T-cell (primary cell): ENCODE measurements at places on chromosomes 6 and 20. TPM values are rescaled to one million over a fixed set of nuclear protein-coding genes. Genes with fewer than 3 reads are reported as not detected.

LY6G6D gene
- total RNA-seq, result not detected

GRCh38 chr20:8303651-8304050, 171.6 kb downstream of the PLCB1 start:
- no peak overlapping the region for H3K27ac ChIP-seq
- no peaks in the 10 kb centered on the region for H3K27me3 ChIP-seq
- DNase-seq, result no peak
- H3K36me3 ChIP-seq, result no peaks in the 10 kb centered on the region
- no peaks in the 10 kb centered on the region for H3K4me1 ChIP-seq

GRCh38 chr20:14951707-14952418, 614.5 kb upstream of the FLRT3 start:
- H3K27me3 ChIP-seq, result no peaks in the 10 kb centered on the region
- no peak for DNase-seq
- no peak overlapping the region for H3K27ac ChIP-seq
- no peaks in the 10 kb centered on the region for H3K4me1 ChIP-seq

DNA sequence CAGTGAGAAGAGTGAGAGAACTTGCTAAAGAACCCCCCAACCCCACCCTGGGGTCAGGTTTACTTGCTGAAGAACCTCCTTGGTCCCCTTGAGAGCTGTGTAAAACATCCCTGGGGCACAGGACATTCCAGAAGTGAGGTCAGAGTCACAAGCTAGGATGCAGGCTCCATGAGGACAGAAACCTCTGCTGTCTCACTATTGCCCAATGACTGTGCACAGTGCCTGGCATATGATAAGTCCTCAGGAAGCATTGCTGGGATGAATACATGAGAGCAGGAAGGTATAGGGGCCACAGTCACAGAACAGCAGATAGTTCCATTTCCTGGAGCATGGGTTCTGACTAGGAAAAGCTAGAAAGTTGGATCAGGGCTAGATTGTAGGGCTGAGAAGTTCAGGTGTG, 18.4 kb downstream of the NT5E start:
- no peaks in the 10 kb centered on the region for H3K36me3 ChIP-seq
- H3K27ac ChIP-seq, result no peak overlapping the region
- peaks cover 11% of the 10 kb centered on the region for H3K4me1 ChIP-seq
- DNase-seq, result no peak
- H3K27me3 ChIP-seq, result peaks cover 8% of the 10 kb centered on the region
- no peak overlapping the region for H3K4me3 ChIP-seq

- H3K27ac ChIP-seq, result no peak overlapping the region
- H3K4me3 ChIP-seq, result no peak overlapping the region
- H3K4me1 ChIP-seq, result no peaks in the 10 kb centered on the region
- H3K27me3 ChIP-seq, result no peaks in the 10 kb centered on the region
Observed at GRCh38 chr6:7628909-7629308, 38.9 kb downstream of the SNRNP48 start.

DNA sequence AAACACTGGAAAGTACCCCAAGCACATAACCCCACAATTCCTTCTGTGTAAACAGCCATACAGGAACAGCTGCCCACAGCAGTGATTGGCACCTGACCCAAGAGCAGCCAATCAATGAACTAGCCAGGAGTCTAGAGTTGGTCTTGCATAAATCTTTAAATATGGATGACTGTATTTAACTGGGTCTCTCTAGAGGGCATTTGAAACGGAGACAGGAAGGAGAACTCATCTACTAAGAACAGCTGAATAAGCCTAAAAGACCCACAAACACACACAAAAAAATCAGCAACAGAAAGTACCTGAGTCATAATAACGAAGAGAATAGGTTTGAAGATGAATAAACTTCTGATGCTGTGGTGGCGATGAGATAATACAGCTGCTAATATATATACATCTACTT, 49.0 kb upstream of the ASF1A start:
- H3K27me3 ChIP-seq, result no peaks in the 10 kb centered on the region
- no peaks in the 10 kb centered on the region for H3K36me3 ChIP-seq
- H3K27ac ChIP-seq, result no peak overlapping the region
- no peaks in the 10 kb centered on the region for H3K4me1 ChIP-seq
- no peak for DNase-seq
- H3K4me3 ChIP-seq, result no peak overlapping the region

DNA sequence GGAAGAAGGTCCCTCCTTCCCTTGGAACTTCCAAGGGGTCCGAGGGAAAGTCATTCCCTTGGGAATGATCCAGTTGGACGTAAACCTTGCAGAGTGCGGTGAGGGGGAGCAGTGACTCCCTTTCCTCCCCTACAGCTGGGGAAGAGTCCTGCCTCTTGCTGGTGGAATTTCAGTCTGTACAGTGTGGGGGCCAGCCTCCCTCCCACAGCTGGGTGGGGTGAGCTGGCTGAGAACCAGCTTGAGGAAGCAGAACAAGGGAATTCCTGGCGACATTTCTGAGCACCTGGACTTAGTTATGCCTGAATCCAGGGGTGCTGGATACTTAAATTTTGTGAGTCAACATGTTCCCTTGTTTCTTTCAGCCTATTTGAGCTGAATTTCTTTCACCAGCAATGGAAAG, 152.0 kb downstream of the ANKRD60 start:
- peaks cover 28% of the 10 kb centered on the region for H3K27me3 ChIP-seq
- H3K36me3 ChIP-seq, result no peaks in the 10 kb centered on the region
- H3K4me3 ChIP-seq, result no peak overlapping the region
- no peaks in the 10 kb centered on the region for H3K4me1 ChIP-seq

HLA-DQB1 gene
- total RNA-seq, result 4.2 TPM

DNA sequence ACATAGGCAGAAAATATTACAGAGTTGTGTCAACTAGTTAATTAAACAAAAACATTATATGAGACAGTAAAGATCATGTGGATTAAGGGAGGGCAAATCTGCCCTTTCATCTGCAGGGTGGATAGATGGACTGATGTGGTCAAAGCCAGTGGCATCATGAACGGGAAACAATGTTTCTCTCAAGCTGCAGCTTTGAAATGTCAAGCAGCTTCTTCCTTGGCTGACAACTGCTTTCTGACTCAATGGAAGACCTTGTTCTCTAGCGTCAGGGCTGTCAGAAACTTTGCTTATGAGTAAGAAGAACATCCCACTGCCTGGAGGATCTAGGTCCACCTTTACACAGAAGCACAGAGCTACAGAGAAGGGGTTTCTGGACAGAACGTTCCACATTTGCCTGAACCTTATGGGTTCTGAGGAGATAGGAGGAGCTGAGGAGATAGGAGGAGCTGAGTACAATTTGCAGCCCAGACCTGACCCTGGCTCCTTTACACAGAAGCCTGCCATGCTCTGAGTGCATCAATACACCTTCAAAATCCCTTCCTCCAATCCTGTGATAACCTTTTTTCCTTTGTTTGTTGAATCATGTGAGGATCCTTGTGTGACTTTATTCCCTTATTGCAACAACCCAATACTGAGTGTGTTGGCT, 6.1 kb downstream of the CST5 start:
- H3K27me3 ChIP-seq, result peaks cover 10% of the 10 kb centered on the region
- H3K4me1 ChIP-seq, result peaks cover 8% of the 10 kb centered on the region
- peaks cover 4% of the 10 kb centered on the region for H3K36me3 ChIP-seq
- H3K27ac ChIP-seq, result no peak overlapping the region

GRCh38 chr6:11350294-11350693, 117.8 kb upstream of the NEDD9 start:
- H3K27me3 ChIP-seq, result no peaks in the 10 kb centered on the region
- no peak overlapping the region for H3K27ac ChIP-seq
- H3K4me3 ChIP-seq, result no peak overlapping the region
- peaks cover 14% of the 10 kb centered on the region for H3K36me3 ChIP-seq
- DNase-seq, result no peak

PRL gene
- total RNA-seq, result not detected

DNA sequence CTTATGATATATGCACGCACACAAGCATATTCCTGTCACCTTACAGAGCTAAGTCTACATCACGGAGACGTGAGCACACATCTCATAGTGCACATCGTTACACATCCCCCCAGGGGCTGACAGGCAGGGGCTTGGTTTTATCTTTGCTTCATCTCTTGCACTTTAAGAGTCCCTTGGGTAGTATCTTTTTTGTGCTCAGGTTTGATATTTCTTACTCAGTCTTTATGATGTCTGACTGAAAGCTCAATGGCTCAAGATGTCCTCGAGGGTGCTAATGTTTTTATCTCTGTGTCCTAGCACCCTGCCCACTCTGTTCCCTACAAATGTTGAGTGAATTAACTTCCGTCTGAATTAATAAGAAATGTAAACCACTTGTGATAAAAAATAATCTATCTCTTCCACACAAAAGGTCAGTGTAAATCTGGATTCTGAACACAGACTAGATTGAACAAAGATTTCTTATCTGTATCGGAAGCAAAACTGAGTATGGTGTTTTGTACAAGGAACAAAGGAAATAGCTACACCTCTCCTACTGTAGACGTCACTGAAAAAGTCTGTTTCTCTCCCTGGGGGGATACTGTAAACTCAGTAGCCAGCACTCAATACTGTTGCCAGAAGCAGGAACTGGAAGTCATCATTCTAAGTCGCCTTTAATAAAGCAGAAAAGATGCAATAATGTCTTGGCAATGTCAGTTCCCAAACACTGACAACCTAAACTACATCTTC, 195.1 kb downstream of the PRKN start:
- no peak overlapping the region for H3K4me3 ChIP-seq
- H3K27me3 ChIP-seq, result no peaks in the 10 kb centered on the region
- H3K4me1 ChIP-seq, result no peaks in the 10 kb centered on the region

VNN1 gene
- total RNA-seq, result not detected

DNA sequence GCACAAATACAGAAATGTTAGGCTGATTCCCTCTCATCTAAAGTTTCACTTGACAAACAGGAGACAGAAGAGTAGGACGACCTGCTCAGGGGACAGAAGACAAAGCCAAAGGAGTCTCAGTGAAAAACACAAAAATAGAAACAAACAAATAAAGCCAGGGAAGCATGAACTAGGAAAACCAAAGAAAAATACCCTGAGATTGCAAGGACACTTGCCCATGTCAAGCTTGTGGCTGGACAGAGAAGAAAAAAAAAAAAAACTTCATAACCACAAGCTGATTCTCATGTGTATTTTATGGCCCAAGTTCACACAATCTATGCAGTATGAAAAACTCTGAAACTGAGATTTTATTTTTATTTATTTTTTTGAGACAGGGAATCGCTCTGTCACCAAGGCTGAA, 85.6 kb upstream of the BEND6 start:
- no peaks in the 10 kb centered on the region for H3K27me3 ChIP-seq
- H3K4me1 ChIP-seq, result no peaks in the 10 kb centered on the region
- DNase-seq, result no peak

GRCh38 chr6:165986914-165987482, 180.7 kb downstream of the TBXT start:
- H3K36me3 ChIP-seq, result no peaks in the 10 kb centered on the region
- no peak overlapping the region for H3K4me3 ChIP-seq
- no peak for DNase-seq
- H3K27me3 ChIP-seq, result peaks cover 2% of the 10 kb centered on the region
- H3K4me1 ChIP-seq, result no peaks in the 10 kb centered on the region

DDO gene
- total RNA-seq, result not detected

FILIP1 gene
- 0.09 TPM for total RNA-seq

- H3K27ac ChIP-seq, result no peak overlapping the region
- DNase-seq, result no peak
- H3K36me3 ChIP-seq, result no peaks in the 10 kb centered on the region
- no peaks in the 10 kb centered on the region for H3K27me3 ChIP-seq
- H3K4me3 ChIP-seq, result no peak overlapping the region
Observed at GRCh38 chr6:149129371-149130077, 188.0 kb upstream of the TAB2 start.

- H3K4me3 ChIP-seq, result no peak overlapping the region
- no peaks in the 10 kb centered on the region for H3K27me3 ChIP-seq
- DNase-seq, result no peak
- no peak overlapping the region for H3K27ac ChIP-seq
- H3K36me3 ChIP-seq, result no peaks in the 10 kb centered on the region
Observed at GRCh38 chr6:12165297-12165696, 124.9 kb upstream of the EDN1 start.

CST2 gene
- total RNA-seq, result not detected

DNA sequence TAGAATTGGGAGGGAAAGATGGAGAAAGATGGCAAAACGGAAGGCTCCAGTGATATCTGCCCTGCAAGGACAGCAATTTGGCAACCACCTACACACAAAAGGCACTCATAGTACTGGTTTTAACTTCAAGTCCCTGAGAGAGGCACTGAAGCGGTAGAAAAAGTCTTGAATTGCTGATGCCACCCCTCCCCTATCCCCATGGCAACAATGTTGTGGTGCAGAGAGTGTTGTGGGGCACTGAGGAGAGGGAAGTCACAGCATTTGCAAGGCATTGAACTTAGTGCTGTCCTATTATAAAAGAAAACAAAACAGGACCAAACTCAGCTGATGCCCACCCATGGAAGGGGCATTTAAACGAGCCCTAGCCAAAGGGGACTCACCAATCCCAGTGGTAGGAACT, 343.7 kb downstream of the HAO1 start:
- no peaks in the 10 kb centered on the region for H3K27me3 ChIP-seq
- no peak for DNase-seq
- no peaks in the 10 kb centered on the region for H3K36me3 ChIP-seq
- H3K27ac ChIP-seq, result no peak overlapping the region

DNA sequence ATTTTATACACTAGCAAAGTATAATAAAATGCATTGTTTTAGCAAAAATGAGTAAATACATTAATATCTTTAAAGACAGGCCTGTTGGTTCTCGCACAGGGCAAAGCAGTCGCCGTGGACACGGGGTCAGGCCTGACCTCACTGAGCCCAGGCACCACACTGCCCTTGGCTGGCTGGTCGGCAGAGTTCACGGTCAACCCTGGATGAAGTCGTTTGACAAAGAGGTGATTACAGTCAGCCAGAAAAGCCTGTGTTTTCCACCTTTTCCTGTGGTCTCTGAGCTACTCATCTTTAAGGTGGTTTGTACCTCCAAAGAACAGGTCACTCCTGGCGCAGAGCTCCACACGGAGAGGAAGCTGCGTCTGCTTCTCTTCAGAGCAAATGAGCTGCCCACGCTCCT, 191.5 kb downstream of the DLL1 start:
- H3K4me1 ChIP-seq, result no peaks in the 10 kb centered on the region
- H3K36me3 ChIP-seq, result no peaks in the 10 kb centered on the region
- H3K27ac ChIP-seq, result no peak overlapping the region
- no peak overlapping the region for H3K4me3 ChIP-seq

CASP8AP2 gene
- 32.3 TPM for total RNA-seq

ZDHHC14 gene
- total RNA-seq, result 2.6 TPM

ZSCAN12 gene
- total RNA-seq, result 8.2 TPM

DNAH8 gene
- total RNA-seq, result 0.07 TPM

DNA sequence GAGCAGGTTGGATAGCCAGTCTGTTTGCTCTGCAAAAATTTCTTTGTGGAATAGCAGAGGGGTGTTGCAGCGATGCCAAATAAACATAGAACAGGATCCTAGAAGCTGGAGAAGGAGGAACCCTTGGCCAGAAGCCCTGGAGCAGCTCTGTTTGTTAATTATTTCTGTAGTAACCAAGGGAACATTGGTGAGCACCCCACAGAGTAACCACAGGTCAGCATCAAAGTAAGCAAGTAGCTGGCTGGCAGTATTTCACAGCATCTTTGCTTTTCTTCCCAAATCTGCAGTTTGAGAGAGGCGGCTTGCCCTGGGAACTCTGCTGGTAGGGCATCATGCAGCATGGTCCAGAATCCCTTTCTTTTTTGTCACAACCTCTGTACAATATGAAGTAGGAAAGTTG, 12.7 kb upstream of the APMAP start:
- no peak overlapping the region for H3K27ac ChIP-seq
- H3K4me1 ChIP-seq, result no peaks in the 10 kb centered on the region
- no peaks in the 10 kb centered on the region for H3K27me3 ChIP-seq
- DNase-seq, result no peak

PBOV1 gene
- not detected for total RNA-seq
